ENCODE measurements at places on chromosomes 11 and 22.

DNA sequence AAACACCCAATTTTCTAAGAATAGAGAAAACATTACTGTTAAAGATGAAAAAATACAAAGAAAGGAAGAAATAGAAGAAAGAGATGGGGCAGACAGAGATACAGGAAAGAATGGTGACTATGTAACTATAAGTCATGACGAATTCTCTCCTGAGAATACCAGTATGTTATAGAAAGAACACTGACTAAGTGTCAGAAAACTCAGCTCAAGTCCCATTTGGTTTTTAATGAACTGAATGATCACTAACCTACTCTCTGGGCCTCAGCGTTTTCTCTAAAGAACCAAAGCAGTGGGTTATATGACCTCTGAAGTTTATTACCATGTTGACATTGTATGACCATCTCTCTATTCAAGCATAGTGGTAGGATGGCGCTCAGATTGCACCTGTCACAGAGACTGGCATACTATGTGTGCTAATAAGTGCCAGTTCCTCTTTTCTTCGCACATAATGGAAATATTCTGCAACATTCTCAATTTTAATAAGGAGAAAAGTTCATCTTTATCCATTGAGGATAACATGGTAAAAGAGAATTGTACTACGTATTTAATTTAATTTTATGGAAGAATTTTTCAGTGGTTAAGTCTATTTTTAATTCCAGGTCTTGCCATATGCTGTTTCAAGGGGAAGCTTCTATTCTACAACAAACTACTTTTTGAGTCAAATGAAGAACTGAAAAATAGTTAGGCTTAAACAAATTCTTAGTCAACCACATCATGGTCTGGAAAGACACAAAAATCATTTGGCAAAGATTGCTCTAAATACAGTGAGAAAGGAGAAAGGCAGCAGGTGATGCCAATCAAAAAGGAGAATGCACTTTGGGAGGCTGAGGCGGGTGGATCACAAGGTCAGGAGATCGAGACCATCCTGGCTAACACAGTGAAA lies 25.0 kb upstream of the EED start:
- no peak for DNase-seq

GRCh38 chr22:20427945-20428417 lies 9.6 kb downstream of the SCARF2 start:
- DNase-seq = no peak

GRCh38 chr11:16962146-16962545 lies 52.1 kb downstream of the PLEKHA7 start:
- DNase-seq = no peak

- DNase-seq = no peak
Observed at GRCh38 chr11:120647681-120648080, 136.1 kb downstream of the GRIK4 start.
